ENCODE measurements at places on chromosomes 3 and 15.

- DNase-seq = no peak
Measured at GRCh38 chr3:124791142-124791541, 60.9 kb downstream of the UMPS start.

DNA sequence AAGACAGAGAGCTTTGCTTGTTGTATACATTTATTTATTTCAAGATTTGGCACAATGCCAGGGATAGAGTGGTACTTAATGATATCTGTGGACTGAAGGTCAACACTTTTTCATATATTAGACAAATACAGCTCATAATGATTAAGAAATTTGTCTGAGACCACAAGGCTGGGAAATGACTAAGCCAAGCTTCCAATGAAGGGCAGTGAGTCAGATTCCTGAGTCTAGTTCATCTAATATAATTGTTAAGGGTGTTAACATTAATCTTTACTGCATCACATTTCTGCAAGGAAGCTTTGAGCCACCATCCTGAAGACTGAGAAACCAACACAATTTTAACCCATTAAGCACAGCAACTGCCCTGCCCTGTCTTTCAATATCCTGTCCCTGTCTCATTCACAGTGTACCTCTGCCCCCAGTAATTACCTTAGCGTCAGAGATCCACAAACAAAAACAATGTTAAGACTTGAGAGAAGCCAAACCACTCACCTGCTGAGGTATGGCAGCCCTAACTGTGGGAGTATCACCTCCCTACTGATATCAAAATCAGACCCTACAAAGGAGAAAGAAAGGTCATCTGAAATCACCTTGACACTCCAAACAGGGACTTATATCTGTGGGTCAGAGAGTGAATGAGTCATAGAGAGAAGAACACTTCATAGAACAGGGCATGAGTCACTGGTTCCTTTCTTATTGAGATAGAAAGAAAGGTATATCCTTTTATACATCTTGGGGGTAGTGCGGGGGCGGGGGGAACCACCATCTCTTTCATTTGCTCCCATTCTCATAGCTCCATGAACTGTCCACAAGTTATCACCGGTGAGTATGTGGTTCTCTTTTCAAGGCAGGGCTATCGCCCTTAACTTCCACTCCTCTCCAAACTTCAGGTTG lies 74.7 kb downstream of the MAGI1 start:
- peak; percentile 56 for DNase-seq

DNA sequence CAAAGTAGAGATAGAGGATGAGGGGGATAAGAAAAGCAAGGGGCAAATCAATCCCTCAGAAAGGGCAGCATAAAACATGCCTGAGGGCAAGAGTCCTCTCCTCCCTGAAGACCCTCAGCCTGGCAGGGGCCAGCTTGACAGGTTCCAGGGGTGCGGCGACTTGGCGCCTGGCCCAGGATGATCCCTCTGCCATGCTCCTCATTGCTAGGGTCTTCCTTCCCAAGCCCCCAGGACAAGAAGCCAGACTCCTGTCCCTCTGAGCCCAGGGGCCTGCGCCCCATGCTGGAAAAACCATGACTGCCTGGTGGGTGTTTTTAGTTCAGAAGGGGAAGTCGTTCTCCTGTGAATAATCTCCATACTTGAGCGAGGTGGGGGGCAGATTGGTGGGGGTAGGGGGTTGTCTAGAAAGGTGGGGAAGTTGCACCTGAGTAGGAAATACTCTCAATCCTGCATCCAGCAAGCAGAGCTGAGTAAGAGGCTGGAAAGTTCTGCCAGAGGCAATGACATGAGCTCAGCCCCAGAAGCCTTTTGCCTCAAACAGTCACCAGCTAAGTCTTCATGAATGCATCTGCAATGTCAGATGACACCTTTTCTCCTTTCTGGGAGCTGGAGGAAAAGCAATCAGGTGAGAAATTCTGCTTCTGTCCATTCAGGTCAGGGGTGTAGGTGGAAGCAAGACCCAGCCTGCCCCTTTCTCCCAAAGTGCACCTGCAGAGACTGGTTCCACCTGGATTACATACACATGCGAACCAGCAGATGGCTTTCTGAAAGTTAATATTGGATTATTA lies 18.3 kb downstream of the SLC12A8 start:
- no peak for DNase-seq

- DNase-seq = no peak
Measured at GRCh38 chr3:49568965-49569364, 14.7 kb downstream of the BSN start.

DNA sequence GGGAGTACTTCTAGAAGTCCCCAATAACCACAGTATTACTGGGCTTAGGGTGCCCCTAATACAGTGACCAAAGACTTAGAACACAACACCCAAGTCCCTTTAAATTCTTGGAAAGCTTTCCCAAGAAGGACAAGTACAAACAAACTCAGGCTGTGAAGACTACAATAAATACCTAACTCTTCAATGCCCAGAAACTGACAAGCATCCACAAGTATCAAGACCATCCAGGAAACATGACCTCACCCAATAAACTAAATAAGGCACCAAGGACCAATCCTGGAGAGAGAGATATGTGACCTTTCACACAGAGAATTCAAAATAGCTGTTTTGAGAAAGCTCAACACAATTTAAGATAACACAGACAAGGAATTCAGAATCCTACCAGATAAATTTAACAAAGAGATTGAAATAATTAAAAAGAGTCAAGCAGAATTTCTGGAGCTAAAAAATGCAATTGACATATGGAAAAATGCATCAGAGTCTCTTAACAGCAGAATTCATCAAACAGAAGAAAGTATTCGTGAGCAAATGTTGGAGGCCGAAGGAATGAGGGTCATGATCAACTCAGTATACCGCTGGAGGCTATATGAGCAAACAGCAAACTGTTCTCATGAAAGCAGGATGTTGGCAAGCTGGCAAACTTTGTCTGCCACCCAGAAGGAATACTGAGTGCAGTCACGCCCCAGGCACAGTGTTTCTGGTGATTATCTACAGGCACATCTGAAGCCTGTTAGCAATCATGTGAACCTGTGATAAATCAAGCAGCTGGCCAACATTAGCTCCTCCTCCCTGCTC lies 87.0 kb upstream of the NECTIN3 start:
- DNase-seq = no peak

GRCh38 chr3:98592345-98592935 lies 971 bp downstream of the CPOX start:
- no peak for DNase-seq

DNA sequence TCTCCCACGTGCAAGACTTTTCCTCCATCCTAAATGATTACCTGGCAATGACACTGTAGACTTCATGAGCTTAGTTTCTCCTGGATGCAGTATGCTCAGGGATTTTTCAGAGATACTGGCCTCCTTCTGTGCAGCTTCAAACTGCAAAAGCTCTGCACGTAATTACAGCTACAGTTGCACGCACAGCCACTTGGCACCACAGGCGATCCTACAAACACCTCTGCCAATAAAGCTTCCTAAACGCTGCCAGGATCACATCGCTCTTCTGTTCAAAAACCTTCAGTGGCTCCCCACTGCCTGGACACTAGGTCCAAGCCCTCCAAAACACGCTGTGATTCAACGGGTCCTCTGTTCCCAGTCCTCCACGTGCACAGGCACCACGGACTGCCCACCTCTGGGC lies 49.5 kb downstream of the NUP210 start:
- no peak for DNase-seq

DNA sequence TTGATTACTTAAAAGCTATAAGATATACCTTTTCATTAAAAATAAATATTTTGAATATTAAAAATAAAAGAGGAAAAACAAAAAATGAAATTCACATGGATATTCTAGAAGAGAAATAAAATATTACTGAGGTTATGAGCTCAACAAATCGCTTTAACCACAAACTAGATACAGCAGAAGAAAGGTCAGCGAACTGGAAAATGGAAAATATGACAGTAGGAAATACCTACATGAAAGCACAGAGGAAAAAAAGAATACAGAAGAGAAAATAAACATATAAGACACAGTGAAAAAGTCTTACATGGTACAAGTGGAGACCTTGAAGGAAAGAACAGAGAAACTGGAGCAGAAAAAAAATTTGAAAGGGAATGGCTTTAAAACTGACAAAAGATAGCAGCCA lies 33.2 kb downstream of the SCAPER start:
- DNase-seq = no peak

DNA sequence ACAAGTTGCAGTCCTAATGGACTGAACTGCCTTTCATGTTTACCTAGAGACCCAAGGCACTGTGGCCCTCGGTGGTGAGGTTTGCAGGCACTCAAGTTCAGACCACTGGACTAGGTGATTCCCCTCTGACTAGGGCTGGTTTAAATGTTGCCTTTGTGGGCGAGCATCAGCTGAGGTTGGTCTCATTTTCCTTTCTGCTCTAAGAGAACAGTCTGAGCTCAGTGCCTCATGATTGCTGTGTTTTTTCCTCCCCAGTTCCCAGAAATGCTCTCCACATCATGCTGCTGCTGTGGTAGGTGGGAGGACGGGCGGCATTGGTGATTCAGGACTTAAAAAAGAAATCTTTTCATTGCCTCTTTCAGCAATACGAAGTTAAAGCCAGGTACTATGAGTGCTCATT lies 237.2 kb downstream of the MBNL1 start:
- DNase-seq = peak; percentile 10

DNA sequence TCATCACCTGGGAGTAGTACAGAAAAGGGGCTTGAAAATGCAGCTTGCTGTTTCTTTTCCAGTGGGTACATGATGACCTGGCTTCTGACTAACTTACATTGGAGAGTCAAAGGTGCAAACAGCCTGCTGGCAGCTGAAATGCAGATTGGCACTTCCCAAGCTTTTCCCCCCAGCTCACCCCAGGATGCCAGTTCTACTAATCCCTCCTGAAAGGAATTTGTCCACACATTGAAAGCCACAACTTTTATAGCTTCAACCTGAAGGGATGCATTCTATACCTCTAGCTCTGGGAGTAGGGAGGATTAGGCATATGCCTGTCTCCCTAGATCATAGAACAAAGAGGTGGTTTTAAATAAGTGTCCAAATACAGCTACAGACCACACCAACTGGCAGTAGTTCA lies 281.7 kb downstream of the EFHB start:
- DNase-seq = no peak

DNA sequence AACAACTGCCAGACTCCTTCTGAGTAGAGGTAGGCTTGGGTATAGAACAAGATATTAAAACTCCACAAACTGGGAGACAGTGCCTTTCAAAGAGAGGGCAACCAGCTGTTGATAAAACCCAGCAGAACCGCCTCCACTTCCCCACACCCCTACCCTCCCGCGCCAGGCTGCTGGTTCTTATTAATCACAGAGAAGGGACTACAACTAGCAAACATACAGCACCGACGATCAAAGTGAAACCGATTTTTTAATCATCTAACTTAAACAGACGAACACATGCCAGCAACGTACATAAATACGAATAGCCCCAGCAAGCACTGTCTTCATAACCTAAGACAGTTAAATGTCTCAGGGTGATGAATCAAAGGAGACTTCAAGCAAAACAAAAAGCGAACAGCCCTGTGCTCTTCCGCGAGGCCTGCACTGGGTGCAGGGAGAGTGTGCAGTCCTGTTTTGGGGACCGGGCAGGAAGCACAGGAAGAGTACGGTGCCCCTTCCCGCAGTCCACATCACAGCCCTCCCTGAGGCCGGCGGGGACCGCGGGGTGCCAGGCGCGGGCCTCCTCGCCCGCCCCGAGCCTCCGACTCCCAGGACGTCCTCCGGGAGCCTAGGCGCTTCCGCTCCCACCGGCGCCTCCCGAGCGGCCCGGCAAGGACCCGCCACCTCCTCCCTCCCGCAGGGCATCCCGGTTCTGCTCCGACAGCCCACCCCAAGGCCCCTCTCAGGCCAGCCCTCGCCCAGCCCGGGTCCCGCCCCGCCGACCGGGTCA lies 75.1 kb upstream of the VGLL4 start:
- peak; percentile 29 for DNase-seq

- no peak for DNase-seq
Measured at GRCh38 chr15:101088271-101088670, 163.6 kb downstream of the CHSY1 start.

- no peak for DNase-seq
Measured at GRCh38 chr3:131801566-131801965, 233.2 kb downstream of the CPNE4 start.

DNA sequence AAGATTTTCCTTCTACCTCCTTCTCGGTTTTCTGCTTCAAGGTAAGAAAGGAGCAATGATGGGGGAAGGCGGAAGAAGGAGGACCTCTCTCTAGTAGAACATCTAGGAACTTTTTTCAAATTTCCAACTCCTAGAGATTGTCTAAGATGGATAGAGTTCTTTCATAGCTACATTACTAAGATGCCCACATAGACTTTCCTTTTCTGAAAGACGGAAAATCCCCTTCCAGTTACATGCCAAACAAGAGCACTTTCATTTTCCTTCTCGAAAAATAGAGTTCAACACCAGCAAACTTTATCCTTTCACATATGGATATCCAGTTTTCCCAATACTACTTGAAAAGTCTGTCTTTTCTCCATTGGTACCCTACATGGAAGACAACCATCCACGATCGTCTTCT lies 692 bp downstream of the HTR3E start:
- no peak for DNase-seq

GRCh38 chr3:16927485-16927884 lies 42.7 kb downstream of the PLCL2 start:
- DNase-seq = no peak

DNA sequence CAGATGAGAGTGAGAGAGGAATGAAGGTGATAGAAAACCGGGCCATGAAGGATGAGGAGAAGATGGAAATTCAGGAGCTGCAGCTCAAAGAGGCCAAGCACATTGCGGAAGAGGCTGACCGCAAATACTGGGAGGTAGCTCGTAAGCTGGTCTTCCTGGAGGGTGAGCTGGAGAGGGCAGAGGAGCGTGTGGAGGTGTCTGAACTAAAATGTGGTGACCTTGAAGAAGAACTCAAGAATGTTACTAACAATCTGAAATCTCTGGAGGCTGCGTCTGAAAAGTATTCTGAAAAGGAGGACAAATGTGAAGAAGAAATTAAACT lies 88.9 kb downstream of the EOMES start:
- no peak for DNase-seq

DNA sequence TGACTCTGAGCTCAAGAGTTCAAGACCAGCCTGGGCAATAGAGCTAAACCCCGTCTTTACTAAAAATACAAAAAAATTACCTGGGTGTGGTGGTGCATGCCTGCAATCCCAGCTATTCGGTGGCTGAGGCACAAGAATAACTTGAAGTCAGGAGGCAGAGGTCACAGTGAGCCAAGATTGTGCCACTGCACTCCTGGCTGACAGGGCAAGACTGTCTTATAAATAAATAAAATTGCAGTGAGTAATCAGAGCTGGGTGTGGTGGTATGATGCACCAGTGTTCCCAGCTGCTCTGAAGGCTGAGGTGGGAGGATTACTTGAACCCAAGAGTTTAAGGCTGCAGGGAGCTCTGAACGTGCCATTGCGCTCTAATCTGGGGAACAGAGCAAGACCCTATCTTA lies 55.9 kb upstream of the GCNT3 start:
- no peak for DNase-seq

GRCh38 chr15:67968564-67968963 lies 85.6 kb upstream of the PIAS1 start:
- no peak for DNase-seq

DNA sequence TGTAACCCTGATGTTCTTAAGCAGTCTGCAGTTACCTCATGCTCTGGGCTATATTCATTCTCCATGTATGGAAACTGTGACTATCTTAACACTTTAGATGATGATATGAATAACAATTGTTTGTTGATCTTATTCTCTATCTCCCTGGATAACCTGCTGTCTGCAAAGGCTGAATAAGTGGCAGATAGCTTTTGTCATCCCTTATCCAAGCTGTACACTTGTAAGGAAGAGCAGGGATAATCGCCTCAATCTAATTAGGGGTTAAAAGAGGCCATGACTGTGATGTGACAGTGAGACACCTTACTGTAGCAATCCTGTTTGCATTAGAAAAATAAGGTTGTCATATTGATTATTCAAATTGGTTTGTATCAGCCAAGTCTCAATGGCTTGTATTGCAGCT lies 123.9 kb downstream of the RSRC1 start:
- DNase-seq = no peak

GRCh38 chr3:108907194-108907593 lies 46.5 kb downstream of the GUCA1C start:
- DNase-seq = no peak
